ENCODE measurements at places on chromosomes 7 and 10.

DNA sequence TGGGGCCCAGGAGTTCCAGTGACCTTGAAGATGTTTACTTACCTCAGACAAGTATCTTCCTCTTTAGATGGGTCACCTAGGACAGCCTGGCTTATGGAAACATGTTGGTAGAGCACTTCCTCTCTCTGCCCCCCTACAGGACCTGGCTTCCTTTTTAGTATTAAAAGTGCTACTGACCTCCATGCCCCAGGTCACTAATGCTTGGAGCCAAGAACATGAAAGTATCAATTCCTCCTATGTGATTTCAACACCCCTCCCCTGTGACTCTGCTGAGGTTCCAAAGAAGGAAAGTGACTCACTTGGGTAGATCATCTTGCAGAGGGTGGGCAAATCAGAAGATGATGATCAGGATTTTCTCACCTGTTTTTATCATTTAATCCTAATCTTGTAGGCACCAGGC is 125.3 kb upstream of the CCDC6 start:
- DNase-seq, result no peak

GRCh38 chr10:12097791-12098190 is 29.0 kb downstream of the DHTKD1 start:
- no peak for DNase-seq

GRCh38 chr7:128838109-128838779 is 8.0 kb downstream of the FLNC start:
- no peak for DNase-seq

DNA sequence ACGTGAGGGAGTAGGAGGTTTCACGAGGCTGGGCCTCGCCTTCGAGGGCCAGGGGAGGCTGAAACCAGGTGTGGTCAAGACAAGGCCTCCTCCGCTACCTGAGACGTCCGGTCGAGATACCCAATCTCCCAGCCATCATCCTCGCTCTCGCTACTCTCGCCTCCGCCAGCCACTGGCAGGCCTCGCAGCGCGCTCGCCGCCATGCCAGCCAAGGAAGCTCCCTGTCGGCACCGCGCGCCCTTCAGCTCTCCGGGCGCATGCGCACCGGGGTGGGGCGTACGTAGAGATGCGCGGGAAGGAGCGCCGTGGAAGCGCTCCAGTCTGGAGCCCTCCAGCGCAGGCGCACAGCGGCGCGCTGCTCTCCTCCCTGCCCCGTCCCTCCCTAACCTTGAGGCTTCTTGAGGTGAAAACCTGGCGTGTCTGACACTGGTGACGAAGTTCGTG is at the start of gene ASZ1:
TSS of gene ASZ1 (minus strand) at position 236 of the 444 bp plus-strand sequence. CDS start at position 203, 33 bp downstream.
- no peak for DNase-seq

DNA sequence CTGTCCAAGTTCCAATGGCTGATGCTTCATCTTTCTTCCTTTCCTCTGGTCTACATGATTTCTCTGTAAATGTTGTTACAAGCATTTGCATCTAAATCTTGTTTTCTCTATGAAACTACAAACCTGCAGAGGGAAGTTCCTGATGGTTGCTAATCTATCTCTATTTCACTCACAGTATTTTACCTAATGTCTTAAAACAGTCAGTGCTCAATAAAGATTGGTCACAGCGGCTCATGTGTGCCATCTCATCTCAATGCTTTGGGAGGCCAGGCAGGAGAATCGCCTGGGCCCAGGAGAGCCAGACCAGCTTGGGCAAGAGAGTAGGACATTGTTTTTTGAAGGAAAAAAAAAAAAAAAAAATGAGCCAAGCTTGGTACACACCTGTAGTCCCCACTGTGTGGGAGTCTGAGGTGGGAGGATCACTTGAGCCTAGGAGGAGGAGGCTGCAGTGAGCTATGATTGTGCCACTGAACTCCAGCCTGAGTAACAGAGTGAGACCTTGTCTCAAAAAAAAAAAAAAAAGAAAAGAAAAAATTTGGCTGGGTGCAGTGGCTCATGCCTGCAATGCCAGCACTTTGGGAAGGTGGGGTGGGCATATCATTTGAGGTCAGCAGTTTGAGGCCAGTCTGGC is 71.3 kb upstream of the ARMC3 start:
- no peak for DNase-seq

GRCh38 chr10:74913377-74913979 is 87.1 kb downstream of the KAT6B start:
- no peak for DNase-seq

GRCh38 chr7:137871170-137871915 is 24.6 kb upstream of the DGKI start:
- DNase-seq, result no peak

DNA sequence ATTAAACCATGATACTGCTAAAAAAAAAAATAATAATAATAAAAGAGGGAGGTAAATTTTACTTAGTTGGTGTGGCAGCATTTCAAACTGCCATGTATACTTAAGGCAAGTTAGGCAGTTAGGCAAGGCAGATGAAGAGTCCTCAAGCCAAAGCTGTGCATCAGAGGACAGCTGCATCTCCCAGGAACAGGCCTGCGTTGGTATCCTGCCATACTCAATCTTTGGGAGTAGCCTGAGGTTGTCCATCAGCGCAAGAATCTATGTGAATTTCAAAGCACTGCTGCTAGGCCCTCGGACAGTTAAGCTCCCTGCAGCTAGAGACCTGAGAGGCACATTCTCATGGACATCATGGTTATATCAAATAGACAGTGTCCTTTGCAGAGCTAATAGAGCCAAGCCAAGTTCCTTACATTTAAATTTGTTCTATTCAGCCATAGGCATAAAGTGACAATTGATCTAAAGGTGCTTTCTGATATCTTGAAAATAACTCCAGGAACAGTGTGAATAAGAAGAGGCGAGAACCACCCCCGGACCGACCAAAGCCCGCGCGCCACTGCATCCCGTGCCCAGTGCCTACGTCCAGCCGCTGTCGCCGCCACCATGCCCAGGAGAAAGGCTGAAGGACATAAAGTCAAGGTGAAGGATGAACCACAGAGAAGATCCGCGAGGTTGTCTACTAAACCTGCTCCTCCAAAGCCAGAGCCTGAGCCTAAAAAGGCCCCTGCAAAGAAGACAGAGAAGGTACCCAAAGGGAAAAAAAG is 310.6 kb downstream of the SEMA3D start:
- DNase-seq, result no peak

- DNase-seq, result no peak
Measured at GRCh38 chr7:57638666-57639065, 188.7 kb downstream of the ZNF716 start.

DNA sequence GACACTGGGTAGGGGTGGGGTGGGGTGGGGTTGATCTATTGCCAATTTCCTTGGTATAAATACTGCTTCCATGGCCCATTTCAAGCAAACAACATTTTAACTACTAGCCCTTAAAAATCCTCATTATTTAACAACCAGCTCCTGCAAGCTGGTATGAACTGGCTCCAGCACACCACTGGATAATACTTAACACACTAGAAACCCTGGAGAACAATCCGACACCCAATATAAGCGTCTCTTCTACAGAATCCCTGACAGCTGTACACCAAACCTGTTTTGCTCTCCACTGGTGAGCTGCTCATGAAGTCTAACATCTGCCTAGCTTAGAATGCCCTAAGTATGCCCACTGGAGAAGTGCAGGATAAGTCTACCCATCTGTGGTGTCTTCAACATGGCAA is 116.8 kb downstream of the HIPK2 start:
- no peak for DNase-seq

DNA sequence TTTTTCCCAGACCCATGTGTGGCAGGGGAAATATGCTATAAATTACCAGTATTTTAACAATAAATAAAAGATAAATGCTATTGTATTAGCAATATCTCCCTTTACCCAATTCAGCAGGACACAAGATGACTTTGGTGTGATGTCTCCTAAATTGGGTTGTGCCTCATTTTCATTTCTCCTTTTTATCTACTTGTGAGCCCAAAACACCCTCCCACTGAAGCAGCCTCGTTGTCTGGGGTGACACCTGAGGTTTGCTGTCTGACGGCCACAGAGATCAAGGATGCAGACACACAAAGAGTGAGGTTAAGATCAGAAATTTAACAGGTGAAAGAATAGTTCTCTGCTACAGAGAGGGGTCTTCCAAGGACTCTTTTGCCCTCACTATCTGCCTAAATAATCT is 27.1 kb upstream of the CC2D2B start:
- DNase-seq, result no peak

GRCh38 chr7:47895026-47895425 is 53.2 kb downstream of the PKD1L1 start:
- DNase-seq, result no peak

DNA sequence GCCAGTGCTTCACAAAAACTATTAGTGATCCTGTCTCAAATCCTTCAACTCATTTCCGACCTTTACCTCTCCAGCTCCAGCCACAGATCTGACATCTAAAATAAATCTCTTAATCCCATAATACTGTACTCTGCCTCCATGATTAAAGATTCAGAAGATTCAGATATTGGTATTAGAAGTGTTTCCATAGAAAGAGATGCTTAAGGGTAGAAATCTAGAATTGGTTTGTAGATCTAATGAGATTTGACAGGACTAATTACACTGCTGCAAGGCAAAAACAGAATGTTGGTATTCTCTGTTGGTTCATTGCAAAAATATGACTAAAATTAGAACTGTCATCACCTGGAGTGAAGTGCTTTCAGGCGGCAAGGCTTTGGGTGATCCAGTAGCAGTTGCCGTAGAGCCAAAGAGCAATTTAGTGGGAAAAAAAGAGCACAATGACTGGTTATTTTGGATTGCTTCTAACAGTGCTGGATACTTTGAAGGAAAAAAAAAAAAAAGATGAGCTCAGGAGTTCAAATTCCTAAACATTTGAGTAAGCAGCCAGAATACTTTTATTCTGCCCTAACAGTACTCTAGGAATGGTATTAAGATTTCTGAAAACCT is 940.1 kb upstream of the SORCS1 start:
- DNase-seq, result no peak

- peak; percentile 75 for DNase-seq
Measured at GRCh38 chr7:27150568-27151340, 1.6 kb downstream of the HOXA3 start.

DNA sequence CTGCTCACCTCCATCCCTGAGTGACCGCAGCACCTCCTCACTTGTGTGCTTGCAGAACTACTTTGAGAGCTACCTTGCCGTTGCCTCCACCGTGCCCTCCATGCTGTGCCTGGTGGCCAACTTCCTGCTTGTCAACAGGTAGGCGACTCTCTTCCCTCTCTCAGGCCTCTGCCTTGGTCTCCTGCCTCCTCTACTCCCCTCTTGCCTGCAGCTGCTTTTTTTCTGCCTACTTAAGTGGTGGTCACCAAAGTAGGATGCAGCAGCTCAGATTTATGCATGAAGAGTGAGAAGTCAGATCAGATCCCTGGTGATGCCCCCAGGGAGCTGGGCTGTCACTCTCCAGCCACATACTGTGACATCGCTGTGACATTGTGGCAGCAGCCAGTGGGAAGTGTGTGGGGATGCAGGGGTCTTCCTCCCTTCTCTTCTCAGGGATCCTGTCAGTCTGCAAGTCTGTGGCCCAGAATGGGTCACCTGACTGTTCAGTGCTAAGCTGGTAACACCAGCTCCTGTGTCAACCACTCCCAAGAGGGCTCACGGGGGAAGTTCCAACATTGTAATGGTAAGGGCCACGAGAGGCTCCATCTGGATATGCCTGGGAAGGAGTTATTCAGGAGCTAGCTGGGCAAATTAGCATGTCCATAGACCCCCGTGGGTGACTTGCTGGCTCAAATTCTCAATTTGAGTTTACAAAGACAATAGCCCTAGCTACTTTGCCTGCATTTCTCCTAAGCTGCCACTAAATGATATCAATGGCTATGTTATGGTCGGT is 25.3 kb downstream of the SLC29A3 start:
- no peak for DNase-seq

DNA sequence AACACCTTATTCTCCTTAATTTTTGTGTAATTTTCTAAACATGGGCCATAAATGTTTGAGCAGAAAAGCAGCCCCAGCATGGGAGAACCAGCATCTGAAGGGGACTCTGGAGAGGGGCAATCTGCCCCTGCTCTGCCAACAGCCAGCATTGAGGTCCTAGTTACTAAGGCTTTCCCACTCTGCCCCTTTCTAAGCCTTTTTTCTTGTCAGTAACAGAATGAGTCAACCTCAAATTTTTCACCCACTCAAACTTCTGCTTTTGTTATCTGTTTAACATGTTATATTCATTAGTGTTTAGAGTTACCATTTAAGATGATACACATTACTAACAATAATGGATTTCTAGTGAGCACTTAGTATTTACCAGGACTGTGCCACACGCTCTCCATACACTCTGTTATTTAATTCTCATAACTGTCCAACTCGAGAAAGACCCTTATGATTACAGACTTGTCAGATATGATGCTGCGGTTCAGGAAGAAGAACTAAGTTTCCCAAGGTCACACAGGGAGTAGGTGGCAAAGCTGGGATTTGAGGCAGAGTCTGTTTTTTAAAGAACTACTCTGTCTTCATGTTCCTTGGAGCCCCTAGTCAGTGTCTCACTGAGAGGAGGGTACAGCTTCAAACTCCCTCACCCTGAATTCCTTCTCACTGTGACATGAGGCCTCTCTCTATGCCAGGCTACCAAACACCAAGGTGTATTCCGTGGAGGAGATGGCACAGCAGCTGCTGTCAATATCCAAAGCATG is 19.9 kb upstream of the GPAM start:
- no peak for DNase-seq

DNA sequence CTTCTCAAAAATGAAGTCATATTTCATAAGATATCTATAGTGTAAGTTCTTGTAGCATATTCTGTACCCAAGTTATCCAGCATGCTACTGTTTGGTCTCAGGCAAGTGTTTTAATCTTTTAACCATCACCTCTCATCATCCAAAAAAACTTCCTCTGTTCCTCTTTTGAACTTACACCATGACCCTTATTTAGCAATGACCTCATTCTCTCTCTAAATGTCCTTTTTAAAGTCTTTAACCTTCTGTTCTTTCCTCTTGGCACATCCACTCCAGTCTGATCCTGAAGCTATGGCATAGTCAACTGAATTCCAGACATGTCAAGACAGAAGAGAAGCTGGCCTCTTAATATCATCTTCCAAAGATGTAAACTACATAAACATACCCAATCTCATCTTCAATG is 26.2 kb downstream of the PPP3CB start:
- DNase-seq, result no peak

DNA sequence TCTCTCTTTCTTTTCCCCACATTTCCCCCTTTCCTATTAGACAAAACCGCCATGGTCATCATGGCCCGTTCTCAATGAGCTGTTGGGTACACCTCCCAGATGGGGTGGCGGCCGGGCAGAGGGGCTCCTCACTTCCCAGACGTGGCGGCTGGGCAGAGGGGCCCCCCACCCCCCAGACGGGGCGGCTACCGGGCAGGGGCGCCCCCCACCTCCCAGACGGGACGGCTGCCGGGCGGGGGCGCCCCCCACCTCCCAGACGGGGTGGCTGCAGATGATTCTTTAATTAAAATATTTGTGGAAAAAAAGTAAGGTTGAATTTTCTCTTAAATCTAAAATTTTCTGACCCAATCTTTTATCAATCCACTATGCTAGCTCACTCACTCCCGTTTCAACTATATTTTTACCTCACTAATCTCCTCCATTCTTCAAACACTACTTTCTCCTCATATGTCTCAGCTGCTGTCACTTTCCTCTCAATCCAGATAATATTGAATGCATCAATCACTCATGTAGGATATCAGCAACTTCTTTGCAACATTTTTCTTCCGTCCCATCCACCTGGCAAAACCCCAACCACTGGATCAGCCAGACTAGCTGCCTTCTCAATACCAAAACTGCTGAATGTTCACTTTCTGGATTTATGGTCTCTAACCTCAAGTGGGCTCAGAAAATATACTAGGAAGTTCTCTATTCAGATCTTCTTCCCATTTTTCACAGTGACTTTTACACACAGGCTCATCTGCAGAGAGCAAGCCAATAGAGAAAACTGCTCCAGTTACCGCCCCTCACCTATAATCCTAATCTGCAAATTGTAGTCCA is 81.1 kb upstream of the TRIM24 start:
- no peak for DNase-seq
